ENCODE measurements at places on chromosomes 6 and 20.
A peak's percentile ranks its signal among the peaks of the same experiment; 100 is the strongest.

- no peak for DNase-seq
Measured at GRCh38 chr20:43563429-43563828, 4.6 kb downstream of the SGK2 start.

- DNase-seq: peak; percentile 68
Measured at GRCh38 chr6:35173044-35173426, 31.9 kb upstream of the TCP11 start.

DNA sequence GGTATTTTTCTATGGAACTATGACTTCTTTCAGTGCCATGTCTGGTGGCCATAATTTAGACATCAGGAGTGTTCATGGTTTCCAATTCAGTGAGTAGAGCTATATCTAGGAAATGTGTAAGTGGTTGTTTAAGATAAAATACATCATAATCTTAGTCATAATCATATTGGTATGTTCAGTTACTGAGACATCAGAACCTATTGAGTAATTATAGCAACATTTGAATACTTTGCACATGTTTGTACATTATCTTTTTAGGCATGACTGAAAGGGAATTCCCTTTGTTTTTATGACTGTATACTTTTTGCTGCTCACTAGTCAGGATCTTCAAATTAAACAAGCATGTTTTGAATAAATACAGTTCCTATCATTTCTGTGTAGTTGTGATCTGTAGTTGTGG, 64.0 kb downstream of the STXBP5 start:
- peak; percentile 29 for DNase-seq

- DNase-seq: peak; percentile 86
Measured at GRCh38 chr6:8108031-8108660, 5.8 kb upstream of the EEF1E1 start.

- DNase-seq: peak; percentile 62
Measured at GRCh38 chr6:12479881-12480280, 189.7 kb downstream of the EDN1 start.

DNA sequence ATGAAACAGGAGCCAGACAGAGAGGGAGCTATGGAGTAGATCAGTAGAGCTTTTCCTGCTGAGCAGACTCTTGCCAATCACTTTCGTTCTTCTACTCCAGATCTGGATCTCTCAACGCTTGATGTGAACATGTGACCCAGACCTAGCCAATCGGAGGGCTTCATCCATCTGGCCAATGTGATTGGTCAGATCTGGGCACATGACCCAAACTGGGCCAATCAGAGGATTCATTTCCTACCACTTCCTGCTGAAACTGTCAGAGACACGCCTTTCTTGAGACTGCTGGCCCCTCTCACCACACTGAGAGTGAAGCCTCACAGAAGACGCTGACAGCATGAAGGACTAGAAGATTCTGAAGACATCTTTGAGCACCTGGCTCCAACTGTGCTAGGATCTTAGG, 44.2 kb upstream of the ZMYND8 start:
- no peak for DNase-seq

DNA sequence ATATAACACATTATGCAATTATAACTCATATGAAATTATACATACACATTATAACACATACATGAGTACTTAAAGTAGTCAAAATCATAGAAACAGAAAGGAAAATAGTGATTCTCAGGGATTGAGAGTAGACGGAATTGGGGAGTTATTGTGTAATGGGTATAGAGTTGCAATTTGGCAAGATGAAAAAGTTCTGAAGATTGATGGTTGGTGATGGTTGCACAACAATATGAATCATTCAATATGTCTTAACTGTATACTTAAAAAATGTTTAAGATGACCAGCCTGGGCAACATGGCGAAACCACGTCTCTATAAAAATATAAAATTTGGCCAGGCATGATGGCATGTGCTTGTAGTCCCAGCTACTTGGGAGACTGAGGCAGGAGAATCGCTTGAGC, 372.7 kb downstream of the CDKAL1 start:
- peak; percentile 75 for DNase-seq
